Stimulated activated CD8-positive, alpha-beta memory T cell treated with anti-CD3 and anti-CD28 coated beads, Interleukin-4, amount 100 ng/mL, for 4 hours (primary cell): ENCODE measurements at places on chromosomes 7 and 10.
A peak's percentile ranks its signal among the peaks of the same experiment; 100 is the strongest.

GRCh38 chr7:84701524-84702306 is 485.1 kb downstream of the SEMA3D start:
- no peak for DNase-seq

- peak; percentile 62 for DNase-seq
Observed at GRCh38 chr10:6201516-6201975, 1.2 kb upstream of the PFKFB3 start.

DNA sequence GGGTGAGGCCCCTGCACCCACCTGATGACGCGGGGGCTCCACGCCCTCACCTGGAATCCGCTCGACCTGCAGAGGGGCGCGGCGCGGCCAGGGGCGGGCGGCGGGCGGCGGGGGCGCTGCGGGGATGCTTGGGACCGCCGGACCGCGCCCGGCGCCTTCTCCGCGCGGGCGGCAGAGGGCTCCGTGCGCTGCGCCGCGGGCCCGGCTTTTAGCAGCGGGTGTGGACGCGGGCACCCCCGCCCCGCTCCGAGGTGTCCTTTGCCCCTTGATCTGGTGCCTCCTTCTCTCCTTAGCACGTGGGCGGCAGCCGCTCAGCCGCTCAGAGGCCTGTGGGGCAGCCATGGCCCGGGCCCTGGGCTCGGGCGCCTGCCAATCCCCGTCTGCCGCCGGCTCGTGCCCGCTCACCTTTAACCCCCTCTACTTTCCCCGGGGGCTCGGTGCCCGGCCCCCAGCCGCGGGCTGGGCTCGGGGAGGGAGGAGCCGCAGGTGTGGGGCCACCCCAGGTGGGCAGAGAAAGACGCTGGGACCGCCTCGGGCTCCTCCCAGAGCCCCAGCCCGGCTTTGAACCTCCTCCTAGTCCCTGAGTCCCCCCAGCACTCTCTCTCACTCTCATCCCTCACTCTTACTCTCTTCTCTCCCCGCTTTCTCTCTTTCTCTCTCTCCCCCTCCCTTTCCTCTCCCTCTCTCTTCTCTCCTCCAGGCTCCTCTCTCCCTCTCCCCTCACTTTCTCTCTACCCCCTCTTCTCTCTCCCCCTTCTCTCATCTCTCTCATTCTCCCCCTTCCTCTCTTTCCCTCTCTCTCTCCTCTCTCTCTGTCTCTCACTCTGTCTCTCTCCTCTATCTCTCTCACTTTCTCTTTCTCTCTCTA is 19.7 kb upstream of the VPS37D start:
- no peak for DNase-seq

DNA sequence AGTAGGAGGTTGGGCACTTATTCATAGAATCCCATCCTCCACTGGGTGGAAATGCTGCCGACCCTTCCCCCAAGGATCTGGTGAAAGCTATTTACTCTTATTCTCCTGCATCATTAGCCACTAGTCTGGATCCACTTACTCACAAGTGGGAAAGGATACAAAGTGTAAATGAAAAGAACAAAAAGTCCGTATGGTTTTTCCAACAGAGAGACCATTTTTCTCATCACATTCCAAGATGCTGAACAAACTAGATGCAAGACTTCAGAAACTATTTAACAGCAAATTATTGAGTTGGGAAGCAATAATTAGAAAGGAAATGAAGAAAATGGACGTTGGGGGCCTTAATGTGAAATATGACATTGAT is 242.4 kb upstream of the GLI3 start:
- DNase-seq, result no peak

GRCh38 chr7:1787241-1787640 is 117.2 kb downstream of the ELFN1 start:
- no peak for DNase-seq

GRCh38 chr10:78595269-78595619 is 473.5 kb upstream of the ZMIZ1 start:
- no peak for DNase-seq

GRCh38 chr10:1540144-1540543 is 197.2 kb downstream of the ADARB2 start:
- DNase-seq, result no peak

- no peak for DNase-seq
Observed at GRCh38 chr7:27116031-27116961, 13.8 kb upstream of the HOXA2 start.

DNA sequence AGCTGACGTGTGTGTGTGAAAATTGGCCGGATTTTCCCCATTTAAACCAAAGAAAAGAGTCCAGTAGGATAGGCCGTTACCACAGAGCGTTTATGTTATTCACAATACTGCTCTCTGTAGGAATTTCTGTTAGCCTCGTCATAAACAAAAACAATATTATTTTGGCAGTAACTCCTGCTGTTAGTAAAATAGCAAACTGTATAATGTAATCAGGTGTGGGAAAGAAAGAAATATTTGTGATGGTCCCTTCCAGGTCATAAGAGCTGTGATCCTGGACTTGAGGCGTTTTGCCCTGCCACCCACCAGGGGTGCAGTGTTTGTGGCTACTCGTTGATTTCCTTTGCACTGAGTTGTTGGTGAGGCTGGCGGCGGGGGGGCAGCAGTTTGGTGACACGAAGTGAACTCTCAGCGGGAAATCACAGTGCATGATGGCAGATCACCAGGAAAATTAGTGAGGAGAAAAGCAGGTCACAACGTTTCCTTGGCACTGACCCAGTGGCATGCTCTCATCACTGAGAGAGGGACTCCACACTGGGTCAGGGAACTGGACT is 2.8 kb downstream of the EEPD1 start:
- no peak for DNase-seq

DNA sequence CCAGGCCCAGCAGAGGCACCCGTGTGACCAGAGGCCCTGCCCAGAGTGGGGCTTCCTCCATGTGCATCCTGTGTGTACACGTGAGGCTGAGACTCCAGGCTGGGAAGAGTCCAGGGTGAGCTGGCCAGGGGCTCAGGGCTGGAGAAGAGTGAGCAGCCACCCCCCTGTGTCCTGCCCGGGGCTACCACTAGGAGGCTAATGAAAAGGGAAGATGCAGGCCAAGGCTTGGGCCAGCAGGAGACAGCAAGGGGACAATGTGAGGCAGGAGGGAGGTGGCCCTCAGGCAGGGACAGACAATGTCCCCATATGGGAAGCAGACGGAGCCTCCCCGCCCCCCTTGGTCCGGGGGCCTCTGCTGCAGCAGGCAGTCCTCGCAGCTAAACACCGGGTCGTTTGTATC is 102.0 kb downstream of the HIF1AN start:
- no peak for DNase-seq

DNA sequence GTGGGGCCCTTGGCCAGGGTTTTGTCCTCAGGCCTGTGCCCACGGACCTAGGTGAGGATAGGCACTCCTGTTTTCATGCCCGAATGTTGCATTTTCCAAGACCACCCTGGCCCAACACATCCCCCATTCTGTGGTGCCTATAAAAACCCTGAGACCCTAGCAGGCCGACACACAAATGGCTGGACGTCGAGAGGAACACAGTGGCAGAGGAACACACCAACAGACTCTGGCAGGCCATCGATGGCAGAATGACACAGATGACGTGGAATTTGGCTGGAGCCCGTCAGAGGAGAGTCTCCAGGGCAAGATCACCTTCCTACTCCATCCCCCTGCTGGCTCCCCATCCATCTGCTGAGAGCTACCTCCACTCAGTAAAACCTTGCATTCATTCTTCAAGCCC is 898.8 kb downstream of the ANKRD7 start:
- no peak for DNase-seq

GRCh38 chr10:116587878-116588591 is 2.7 kb upstream of the PNLIPRP1 start:
- DNase-seq, result no peak

DNA sequence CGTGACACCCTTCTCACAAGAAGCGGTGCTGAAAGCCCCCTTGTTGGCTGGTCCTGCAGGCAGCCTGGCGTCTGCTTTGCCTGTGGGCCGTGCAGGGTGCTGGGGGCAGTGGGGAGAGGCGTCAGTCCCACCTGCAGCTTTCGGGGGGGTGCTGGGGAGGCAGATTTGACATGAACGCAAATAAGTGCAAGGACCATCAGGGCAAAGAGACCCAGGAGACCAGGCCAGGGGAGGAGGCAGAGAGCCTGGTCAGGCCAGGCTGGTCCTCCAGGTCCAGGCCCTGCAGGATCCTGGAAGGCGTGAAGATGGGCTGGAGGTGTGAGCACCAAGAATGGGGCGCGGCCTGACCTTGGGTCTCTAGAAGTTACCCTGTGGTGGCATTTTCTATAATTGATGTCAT is 81.6 kb downstream of the MGMT start:
- DNase-seq, result no peak

DNA sequence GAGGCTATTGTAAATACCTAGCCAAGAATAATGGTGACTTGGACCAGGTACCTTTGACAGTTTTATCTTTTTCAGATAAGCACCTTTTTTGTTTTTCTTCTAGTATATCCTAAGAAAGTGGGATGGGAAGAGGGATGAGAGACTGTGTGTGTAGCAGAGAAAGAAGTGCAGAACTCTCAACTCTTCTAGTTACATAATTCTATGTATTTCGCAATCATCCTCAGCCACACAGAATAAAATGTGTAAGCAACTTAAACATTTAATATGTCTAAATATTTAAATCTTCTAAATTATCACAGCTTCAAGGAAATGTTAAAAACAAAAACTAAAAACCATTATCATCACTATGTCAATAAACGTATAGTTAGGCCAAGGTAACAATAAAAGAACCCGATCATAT is 42.6 kb upstream of the GSAP start:
- no peak for DNase-seq

DNA sequence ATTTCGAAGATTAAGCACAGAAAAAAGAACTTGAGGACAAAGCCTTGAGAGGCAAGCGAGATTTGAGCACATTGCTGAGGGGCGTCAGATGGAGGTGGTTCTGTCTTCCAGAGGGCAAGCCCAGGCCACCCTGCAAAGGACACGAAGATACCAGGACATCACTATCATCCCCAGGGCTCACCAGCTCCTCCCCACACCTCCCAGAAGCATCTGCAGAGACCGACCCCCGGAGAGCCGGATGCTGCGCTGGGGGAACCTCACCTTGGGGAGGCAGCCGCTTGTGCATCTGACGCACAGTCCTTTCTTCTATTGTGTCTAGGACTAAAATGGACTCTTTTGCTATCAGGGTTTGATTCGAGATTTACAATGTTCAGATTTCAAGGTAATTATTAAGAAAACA is 259.7 kb downstream of the DNAJB6 start:
- DNase-seq, result no peak

- no peak for DNase-seq
Observed at GRCh38 chr7:99042957-99043356, 101.0 kb downstream of the SMURF1 start.

GRCh38 chr7:89958525-89959068 is 195.7 kb upstream of the STEAP1 start:
- no peak for DNase-seq

DNA sequence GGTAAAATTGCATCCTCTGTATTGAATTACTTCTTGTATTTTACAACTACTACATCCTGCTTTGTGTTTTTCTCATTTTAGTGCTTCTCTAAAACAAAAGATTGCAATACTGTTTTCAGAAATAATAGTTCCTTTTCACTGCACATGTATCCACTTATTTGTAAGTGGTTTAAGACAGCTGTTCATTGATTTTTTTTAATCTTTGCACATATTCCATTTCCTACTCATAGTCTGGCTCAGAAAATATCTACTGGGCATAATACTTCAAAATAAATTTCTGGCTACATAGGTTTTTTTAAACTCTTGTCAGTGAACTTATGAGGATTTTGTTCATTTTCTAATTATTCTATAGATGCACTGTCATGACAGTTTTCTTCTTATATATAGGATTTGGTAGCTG is 54.8 kb downstream of the SND1 start:
- DNase-seq, result no peak

DNA sequence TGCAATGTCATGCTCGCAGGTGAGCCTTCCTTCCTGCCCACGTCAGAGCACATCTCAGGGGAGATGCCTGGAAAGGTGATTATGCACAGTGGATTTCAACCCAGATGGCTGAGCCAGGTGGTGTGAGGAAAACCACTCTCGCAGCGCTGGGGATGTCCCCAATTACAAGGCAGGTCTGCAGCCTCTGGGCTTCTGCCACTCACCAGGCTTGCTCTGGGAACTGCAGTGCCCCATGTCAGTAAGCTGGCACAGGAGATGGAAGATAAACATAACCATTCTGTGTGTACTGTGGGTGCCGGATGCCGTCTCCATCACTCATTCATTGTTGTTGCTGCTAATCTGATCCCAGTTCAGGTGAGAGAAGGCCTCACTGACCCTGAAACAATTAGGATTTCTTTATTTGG is 222.9 kb upstream of the PITRM1 start:
- no peak for DNase-seq
